ENCODE measurements at places on chromosomes 6 and 20. TPM values are rescaled to one million over a fixed set of nuclear protein-coding genes. Genes with fewer than 3 reads are reported as not detected.

GRCh38 chr6:16978686-16979085 is 123.2 kb upstream of the STMND1 start:
- H3K27me3 ChIP-seq = no peaks in the 10 kb centered on the region
- no peak overlapping the region for H3K27ac ChIP-seq
- no peak overlapping the region for H3K4me3 ChIP-seq
- DNase-seq = no peak
- no peaks in the 10 kb centered on the region for H3K36me3 ChIP-seq

DNA sequence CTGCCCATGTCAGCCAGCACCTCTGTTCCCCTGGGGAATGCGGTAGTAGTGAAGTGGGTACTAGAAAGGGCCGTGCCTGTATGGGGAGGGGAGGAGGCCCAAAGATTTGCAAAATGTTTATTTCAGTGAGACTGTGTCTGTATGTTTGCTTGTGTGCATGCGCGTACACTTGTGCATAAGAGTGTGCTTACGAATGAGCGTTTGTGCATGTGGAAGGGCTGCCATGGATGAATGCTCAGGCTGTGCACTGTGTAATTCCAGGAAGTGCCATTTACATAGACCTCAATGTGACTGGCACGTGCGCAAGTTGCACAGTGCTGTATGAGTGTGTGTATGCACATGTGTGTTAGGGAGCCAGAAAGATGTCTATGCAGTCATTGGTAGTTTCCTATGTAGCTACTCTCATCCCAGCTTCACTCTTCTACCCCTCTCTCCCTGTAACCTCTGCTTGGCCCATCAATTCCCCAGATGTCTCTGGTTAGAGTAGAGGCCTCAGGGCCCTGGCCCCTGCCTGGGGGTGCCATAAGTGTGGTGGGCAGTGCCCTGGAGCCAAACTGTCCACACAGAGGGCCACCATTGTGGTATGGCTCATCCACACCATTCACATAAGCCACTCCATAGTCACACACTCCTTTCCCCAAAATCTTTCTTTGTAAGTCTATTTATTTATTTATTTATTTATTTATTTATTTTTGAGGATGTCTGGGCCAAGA is 26.8 kb upstream of the SLC22A7 start:
- no peak overlapping the region for H3K4me3 ChIP-seq
- no peaks in the 10 kb centered on the region for H3K27me3 ChIP-seq
- no peaks in the 10 kb centered on the region for H3K36me3 ChIP-seq
- DNase-seq = no peak
- no peaks in the 10 kb centered on the region for H3K4me1 ChIP-seq

DNA sequence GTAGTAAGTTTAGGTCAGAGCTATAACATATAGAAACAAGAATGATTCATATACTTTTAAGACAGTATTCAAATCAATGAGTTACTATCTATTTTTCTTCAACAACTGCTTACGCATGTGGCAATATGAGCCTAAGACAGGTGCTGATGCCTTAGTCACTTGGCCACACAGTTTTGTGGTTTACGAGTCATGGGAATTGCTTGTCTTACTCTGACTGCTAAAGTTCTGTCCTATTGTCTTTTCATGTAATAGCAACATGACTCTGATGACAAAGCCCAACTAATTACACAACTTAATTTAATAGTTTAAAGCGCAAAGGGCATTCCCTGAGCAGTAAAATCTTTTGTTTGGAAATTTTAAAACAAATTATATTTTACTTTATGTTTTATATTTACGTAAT is 159.3 kb upstream of the CENPW start:
- no peaks in the 10 kb centered on the region for H3K36me3 ChIP-seq
- H3K27ac ChIP-seq = no peak overlapping the region
- no peaks in the 10 kb centered on the region for H3K27me3 ChIP-seq
- H3K4me3 ChIP-seq = no peak overlapping the region
- peaks cover 2% of the 10 kb centered on the region for H3K4me1 ChIP-seq

DNA sequence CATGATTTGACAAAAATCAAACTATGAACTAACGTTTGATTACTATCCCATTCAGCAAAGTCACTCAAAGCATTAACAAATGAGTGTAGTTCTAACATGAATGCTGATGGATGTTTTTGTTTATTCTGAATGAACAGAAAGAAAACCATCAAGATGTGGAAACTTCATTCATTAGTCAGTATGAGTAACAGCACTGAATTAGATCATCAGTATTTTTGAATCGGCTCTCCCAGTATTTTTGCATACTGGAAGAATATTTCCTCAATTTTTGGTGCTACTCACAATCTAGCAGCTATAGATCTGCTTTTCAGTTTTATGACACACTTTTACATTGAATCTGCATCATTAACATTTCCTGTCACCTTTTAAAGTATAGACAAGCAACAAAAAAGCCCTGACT is 63.8 kb upstream of the CD83 start:
- H3K27ac ChIP-seq = no peak overlapping the region
- H3K4me1 ChIP-seq = no peaks in the 10 kb centered on the region
- H3K4me3 ChIP-seq = no peak overlapping the region
- no peaks in the 10 kb centered on the region for H3K27me3 ChIP-seq

- DNase-seq = no peak
- no peaks in the 10 kb centered on the region for H3K4me1 ChIP-seq
- no peaks in the 10 kb centered on the region for H3K27me3 ChIP-seq
- no peak overlapping the region for H3K27ac ChIP-seq
- no peak overlapping the region for H3K4me3 ChIP-seq
Measured at GRCh38 chr6:12118607-12119006, 106.5 kb downstream of the HIVEP1 start.

DNA sequence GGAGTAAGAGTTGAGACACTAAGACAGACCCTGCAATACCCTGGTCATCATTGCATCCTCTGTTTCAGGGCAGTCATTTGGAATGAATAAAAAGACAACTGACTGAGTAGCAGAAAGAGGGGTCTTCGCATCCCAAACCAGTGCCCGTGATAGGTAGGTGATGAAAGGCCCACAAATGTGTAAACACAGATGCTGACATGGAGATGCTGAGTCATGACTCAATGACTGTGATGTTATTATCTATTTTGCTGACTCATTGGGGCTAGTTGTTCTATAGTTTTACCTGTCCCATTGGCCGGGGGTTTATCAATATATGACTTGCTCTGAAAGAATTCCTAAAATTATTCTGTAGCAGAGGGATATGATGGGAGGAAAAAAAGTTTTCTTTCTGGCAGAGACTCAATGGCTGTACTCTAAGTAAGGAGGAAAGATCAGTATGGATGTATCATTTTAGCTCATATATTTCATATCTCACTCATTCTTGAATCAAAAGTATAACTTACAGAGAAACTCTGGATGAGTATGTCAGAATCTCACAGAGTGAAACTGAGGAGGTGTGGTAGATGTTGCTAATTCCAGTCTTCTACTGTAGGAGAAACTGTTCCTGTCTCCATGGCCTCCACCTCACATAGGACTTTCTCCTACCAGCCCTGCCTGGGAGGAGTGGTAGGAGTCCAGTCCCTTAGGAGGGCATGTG is 119.9 kb upstream of the PREP start:
- H3K4me1 ChIP-seq = no peaks in the 10 kb centered on the region
- H3K27me3 ChIP-seq = no peaks in the 10 kb centered on the region
- no peak overlapping the region for H3K27ac ChIP-seq
- H3K4me3 ChIP-seq = no peak overlapping the region
- no peak for DNase-seq

DNA sequence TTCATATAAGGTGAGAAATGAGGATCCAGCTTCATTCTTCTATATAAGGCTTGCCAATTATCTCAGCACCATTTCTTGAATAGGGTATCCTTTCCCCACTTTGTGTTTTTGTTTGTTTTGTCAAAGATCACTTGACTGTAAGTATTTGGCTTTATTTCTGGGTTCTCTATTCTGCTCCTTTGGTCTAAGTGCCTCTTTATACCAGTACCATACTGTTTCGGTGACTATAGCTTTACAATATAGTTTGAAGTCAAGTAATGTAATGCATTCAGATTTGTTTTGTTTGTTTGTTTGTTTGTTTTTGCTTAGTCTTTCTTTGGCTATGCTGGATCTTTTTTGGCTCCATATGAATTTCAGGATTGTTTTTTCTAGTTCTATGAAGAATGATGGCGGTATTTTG is 64.6 kb downstream of the ERMARD start:
- no peaks in the 10 kb centered on the region for H3K27me3 ChIP-seq
- H3K36me3 ChIP-seq = no peaks in the 10 kb centered on the region
- no peak overlapping the region for H3K4me3 ChIP-seq
- DNase-seq = no peak
- no peak overlapping the region for H3K27ac ChIP-seq
- no peaks in the 10 kb centered on the region for H3K4me1 ChIP-seq

- no peak overlapping the region for H3K27ac ChIP-seq
- no peak for DNase-seq
- no peaks in the 10 kb centered on the region for H3K4me1 ChIP-seq
Measured at GRCh38 chr6:14286144-14286543, 168.6 kb downstream of the CD83 start.

DNA sequence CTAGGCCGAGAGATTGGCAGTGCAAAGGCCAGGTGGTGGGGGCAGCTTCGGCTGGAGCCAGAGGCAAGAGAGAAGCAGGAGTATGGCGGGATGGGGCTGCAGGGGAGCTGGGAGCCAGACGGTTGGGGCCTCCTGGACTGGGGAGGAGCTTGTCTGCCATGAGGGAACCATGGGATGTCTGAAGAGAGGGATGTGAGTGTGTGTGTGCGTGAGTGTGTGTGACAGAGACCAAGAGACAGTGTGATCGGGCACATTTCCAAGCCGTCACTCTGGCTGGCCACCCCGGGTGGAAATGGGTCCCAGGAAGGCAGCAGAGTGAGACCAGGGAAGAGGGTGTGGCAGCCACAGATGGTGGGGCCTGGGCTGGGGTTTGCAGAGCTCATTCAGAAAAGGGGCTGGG is 13.8 kb downstream of the PHACTR3 start:
- H3K27me3 ChIP-seq = no peaks in the 10 kb centered on the region
- H3K4me3 ChIP-seq = no peak overlapping the region
- no peak for DNase-seq
- H3K36me3 ChIP-seq = no peaks in the 10 kb centered on the region
- no peak overlapping the region for H3K27ac ChIP-seq

DNA sequence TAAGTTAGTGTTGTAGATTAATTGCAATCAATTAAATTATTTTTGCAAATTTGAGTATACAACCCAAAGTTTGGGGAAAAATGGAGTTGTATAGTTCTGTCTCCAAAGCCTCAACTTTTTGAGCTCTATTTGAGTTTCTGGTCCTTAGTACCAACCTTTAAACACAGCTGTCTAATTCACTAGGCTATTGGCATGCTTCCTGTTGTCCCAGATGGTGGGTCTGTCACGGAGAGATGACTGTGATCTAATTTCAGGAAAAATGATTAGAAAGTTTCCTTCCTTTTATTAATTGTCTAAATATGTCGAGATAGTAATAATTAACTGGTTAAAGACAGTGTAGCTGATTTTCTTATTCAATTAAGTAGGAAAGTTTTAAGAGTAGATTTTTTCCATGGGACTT is 109.6 kb downstream of the SCAF8 start:
- H3K27me3 ChIP-seq = no peaks in the 10 kb centered on the region
- no peaks in the 10 kb centered on the region for H3K4me1 ChIP-seq
- peaks cover 2% of the 10 kb centered on the region for H3K36me3 ChIP-seq
- DNase-seq = no peak

GRCh38 chr6:36682328-36683144 is 4.0 kb downstream of the CDKN1A start:
- no peaks in the 10 kb centered on the region for H3K4me1 ChIP-seq
- DNase-seq = peak; percentile 69
- H3K27me3 ChIP-seq = no peaks in the 10 kb centered on the region

DNA sequence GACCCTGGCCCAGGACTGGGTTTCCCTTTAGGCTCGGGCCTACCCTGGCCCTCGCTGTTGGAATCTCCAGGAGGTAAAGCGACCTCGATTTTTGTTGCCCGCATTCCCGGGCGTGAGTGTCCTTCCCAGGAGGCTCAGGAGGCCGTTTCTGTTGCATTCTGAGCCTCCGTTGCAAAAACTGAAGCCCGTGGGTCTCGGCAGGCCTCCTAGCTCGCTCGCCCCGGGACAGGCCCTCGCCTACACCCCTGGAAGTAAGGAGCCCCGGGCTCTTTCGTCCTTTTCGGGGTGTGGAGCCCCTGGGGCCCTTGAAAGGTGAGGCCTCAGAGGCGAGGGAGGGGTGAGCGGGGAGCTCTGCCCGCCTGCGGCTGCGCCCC is 2.3 kb downstream of the NR2E1 start:
- H3K36me3 ChIP-seq = no peaks in the 10 kb centered on the region
- H3K4me1 ChIP-seq = no peaks in the 10 kb centered on the region
- H3K4me3 ChIP-seq = no peak overlapping the region
- no peak overlapping the region for H3K27ac ChIP-seq

DNA sequence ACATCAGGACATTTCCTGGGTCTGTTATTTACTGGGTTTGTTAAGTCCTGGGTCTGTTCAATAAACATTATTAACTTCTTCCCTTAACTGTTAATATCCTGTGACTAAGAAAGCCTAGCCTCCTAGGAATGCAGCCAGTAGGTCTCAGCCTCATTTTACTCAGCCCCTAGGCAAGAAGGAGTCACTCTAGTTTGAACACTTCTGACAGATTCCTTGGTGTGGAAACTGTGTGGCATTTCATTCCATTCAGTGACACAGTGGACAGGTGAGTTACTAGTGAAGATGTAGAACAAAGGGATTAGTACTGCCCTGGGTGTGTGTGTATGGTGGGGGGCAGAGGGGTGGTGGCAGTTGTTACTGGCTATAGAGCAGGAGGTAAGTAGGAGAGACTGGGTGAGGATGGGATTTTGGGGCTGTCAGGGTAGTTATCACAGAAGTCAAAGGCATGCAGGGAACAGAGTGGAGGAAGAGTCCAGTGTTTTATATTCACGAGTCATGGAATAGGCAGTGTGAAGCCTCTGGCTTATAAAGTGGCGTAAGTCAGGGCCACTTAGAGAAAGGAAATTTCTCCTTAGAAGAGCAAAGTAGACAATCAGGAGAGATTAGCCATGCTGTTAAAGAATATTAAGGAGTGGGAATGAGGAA is 28.4 kb downstream of the RNF182 start:
- H3K4me1 ChIP-seq = no peaks in the 10 kb centered on the region
- no peaks in the 10 kb centered on the region for H3K27me3 ChIP-seq
- H3K27ac ChIP-seq = no peak overlapping the region
- H3K36me3 ChIP-seq = no peaks in the 10 kb centered on the region
- no peak for DNase-seq

- no peak overlapping the region for H3K27ac ChIP-seq
- H3K36me3 ChIP-seq = no peaks in the 10 kb centered on the region
- H3K27me3 ChIP-seq = no peaks in the 10 kb centered on the region
- no peak overlapping the region for H3K4me3 ChIP-seq
- DNase-seq = no peak
- H3K4me1 ChIP-seq = no peaks in the 10 kb centered on the region
Measured at GRCh38 chr20:45913116-45913515, 1.2 kb upstream of the PLTP start.

CGA gene
- not detected for total RNA-seq

SESN1 gene
- 45.3 TPM for total RNA-seq

CCDC167 gene
- 13.9 TPM for total RNA-seq

FAM209B gene
- total RNA-seq = not detected

All from aorta (tissue), 5 donors.